Stomach (tissue), 19 donors: ENCODE measurements at places on chromosomes 6 and 20. TPM values are rescaled to one million over a fixed set of nuclear protein-coding genes. Genes with fewer than 3 reads are reported as not detected.
A peak's percentile ranks its signal among the peaks of the same experiment; 100 is the strongest.

The TAAR1 gene
- total RNA-seq: not detected

The APOM gene
- 1.3 TPM for total RNA-seq

- H3K27me3 ChIP-seq: no peaks in the 10 kb centered on the region
- H3K36me3 ChIP-seq: peaks cover 11% of the 10 kb centered on the region
- no peak for DNase-seq
These were observed 33.8 kb downstream of the HDDC2 start for GRCh38 chr6:125267806-125268523.

GRCh38 chr6:88365230-88365629 lies 199.1 kb upstream of the CNR1 start:
- H3K4me1 ChIP-seq: no peaks in the 10 kb centered on the region
- no peak for DNase-seq
- H3K27ac ChIP-seq: peak overlapping the region; percentile 2
- no peaks in the 10 kb centered on the region for H3K36me3 ChIP-seq
- no peaks in the 10 kb centered on the region for H3K27me3 ChIP-seq
- H3K4me3 ChIP-seq: no peak overlapping the region

DNA sequence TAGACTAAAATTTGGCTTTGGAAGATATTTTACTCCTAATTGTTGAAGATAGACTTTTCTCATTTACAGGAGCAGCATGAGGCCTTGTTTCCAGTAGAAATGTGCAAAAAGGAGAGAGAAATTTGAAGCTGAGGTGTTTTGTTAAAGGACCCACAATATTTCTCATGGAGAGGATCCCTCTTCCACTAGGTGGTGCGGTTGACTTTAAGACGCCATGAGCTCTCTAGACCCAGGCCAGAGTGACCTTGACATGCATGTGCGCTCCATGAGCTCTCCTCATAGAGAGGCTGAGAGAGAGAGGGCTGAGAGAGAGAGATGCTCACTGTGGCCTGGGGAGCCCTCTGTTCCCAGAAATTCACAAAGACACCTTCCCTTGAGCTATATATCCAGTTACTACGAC lies 861.2 kb upstream of the EYS start:
- no peak overlapping the region for H3K4me3 ChIP-seq
- no peak for DNase-seq
- no peaks in the 10 kb centered on the region for H3K4me1 ChIP-seq
- H3K27me3 ChIP-seq: no peaks in the 10 kb centered on the region
- no peaks in the 10 kb centered on the region for H3K36me3 ChIP-seq

GRCh38 chr6:31402324-31403282 lies 792 bp upstream of the MICA start:
- no peaks in the 10 kb centered on the region for H3K27me3 ChIP-seq
- peak overlapping the region; percentile 67 for H3K4me3 ChIP-seq
- peaks cover 24% of the 10 kb centered on the region for H3K4me1 ChIP-seq

DNA sequence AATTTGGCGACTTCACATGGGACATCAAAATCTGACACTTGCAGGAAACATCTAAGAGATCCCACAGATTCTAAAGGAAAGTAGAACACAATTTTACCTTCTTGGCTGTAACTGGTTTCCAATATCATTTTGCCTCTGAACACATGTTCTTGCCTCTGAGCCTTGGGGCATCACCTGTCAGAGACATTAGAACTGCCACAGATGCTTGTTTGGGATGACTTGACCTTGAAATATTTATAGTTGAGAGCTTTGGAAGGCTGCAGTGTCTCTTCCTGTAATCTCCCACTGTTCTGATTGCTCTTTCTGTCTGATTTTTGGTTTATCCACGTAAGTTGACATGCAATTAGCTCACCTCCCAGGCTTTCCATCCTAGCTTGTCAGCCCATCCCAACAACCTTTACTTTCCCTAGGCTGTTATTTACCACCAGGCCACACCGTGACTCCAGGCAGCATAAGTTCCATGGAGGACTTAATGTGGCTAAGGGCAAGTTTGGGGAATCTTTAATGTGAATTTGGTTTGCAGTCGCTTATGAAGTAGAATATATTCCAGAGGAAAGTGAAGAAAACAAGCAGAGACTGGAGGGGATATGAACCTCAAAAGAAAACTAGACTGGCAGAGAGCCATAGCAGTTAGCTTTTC lies 256.5 kb upstream of the RIN2 start:
- no peak overlapping the region for H3K4me3 ChIP-seq
- no peaks in the 10 kb centered on the region for H3K36me3 ChIP-seq
- no peak overlapping the region for H3K27ac ChIP-seq
